ENCODE measurements at places on chromosomes 5 and 9.
A peak's percentile ranks its signal among the peaks of the same experiment; 100 is the strongest.

DNA sequence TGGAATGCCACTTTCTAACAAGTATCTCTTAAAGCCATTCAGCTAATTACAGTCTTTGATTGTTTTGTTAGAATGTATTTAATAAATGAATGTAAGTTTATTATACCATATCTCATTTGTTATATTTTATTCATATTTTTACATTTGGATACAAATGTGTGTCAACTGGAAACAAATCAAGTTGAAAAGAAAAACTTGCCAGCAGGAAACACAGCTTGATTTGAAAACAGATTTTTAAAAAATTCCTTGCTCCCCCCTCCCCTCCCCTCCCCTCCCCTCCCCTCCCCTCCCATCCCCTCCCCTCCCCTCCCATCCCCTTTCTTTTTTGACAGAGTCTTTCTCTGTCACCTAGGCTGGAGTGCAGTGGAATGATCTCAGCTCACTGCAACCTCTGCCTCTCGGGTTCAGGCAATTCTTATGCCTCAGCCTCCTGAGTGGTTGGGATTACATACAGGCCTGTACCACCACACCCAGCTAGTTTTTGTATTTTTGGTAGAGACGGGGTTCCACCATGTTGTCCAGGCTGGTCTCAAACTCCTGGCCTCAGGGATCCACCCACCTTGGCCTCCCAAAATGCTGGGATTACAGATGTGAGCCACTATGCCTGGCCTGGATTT, 227.6 kb downstream of the WDR70 start:
- DNase-seq = no peak

- DNase-seq = no peak
Measured at GRCh38 chr5:179256328-179257175, 88.7 kb downstream of the ADAMTS2 start.

DNA sequence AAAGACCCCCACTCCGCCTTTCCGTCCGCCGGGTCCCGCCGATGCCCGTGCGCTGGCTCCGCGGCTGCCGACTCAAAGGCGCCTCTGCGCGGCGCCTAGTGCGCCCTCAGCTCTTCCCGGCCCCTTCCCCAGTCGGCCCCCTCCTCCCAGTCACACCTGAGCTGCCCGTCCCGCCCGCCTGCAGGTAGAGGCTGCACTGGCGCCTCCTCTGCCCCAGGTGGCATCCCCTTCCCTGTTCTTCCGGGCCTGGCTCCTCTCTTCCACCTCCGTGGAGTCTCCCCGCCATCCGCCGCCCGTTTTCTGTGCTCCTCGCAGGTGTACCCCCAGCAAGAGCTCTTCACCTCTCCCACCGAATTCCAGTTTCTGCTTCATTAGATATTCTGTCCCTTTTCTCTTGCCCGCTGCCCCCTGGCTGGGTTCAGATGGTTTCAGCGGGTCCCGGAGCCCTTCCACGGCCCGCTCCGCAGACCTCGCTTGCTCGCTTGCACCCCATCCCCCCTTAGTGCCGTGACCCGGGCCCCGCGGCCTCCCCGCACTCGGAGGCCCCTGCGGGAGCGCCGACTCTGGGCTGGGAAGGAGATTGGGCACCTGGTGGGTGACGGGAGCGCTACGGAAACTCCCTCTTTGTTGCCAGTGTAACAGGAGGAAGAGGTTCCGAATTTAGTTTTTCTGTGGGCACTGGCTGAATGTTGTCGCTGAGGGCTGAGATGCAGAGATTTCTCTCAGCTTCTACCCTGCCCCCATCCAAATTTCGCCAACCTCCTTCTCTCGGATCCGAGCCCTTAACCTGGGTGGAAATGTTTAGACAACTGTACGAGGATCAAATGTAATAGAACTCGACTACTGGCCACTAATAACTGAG, 809 bp downstream of the SLC44A1 start:
- peak; percentile 56 for DNase-seq

GRCh38 chr5:169385636-169386035, 84.7 kb upstream of the SLIT3 start:
- no peak for DNase-seq

GRCh38 chr9:109857336-109857735, 77.3 kb downstream of the PALM2AKAP2 start:
- DNase-seq = no peak

DNA sequence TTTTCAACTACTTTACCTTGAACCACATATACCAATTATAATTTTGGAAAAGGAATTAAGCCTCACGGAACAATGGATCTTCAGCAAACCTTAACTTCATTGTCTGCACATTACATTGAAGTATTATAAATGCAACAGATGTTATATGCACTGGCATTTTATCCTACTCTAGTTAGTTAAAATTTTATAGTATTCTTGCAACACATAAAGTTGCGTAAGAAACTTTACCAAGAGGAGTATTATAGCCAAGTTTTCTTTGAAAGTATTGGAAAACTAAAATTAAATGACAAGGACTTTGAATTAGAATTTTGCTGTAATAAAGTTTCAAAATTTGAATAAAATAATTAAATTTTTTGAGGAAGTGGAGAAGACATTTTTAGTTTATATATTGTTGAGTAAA, 63.4 kb upstream of the SREK1 start:
- no peak for DNase-seq

DNA sequence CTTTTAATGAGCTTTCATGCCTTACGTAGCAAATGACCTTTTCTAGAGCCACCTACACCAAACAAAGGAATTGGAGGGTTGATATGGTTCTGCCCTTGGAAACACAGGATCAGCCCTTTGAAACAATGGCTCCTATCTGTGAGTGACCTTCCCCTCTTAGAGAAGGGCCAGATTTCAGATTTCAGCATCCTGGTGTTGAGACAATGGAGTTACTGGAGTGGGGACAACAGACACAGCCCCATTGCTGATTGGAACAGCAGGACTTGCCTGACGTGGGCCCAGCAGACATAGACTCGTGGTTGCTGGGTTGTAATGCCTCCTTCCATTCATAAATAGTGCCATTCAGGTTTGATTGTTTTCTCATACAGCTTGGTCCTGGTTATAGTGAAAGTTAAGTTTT, 96.0 kb downstream of the GALNT10 start:
- no peak for DNase-seq

DNA sequence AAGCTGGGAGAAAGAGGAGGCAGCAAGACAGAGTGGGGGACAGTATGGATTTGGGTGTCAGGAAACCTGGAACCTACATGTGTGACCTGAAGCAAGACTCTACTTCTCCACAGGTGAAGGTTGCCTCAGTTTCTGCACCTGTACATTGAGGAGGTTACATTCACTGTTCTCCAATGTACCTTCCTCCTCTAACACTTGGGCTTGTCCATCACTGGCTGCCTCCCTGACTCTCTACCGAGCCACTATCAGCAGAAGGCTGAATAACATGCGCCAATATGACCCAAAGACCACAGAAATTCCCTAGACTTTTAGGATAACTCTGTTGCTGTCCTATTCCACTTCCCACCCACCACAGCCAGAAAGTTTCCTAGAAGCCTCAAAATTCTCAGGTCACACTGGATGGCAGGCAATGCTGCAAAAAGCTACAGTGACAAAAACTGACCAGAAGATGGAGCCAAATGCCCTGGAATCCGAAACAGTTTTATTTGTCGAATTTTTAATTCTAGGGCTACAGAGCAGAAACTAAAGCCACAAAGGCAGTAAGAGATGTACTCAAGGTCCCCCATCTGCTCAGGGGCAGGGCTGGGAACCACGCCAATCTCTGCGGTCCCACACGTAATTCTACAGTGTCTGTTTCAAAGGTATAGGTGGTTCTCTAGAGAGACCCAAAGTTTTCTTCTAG, 64.4 kb downstream of the FAM114A2 start:
- DNase-seq = peak; percentile 43

GRCh38 chr5:142287096-142287972, 37.5 kb downstream of the SPRY4 start:
- no peak for DNase-seq

GRCh38 chr5:81826128-81826527, 75.2 kb upstream of the SSBP2 start:
- no peak for DNase-seq

All from nephron progenitor cell (in vitro differentiated cells).